ENCODE measurements at places on chromosomes 2 and 18.
A peak's percentile ranks its signal among the peaks of the same experiment; 100 is the strongest.

DNA sequence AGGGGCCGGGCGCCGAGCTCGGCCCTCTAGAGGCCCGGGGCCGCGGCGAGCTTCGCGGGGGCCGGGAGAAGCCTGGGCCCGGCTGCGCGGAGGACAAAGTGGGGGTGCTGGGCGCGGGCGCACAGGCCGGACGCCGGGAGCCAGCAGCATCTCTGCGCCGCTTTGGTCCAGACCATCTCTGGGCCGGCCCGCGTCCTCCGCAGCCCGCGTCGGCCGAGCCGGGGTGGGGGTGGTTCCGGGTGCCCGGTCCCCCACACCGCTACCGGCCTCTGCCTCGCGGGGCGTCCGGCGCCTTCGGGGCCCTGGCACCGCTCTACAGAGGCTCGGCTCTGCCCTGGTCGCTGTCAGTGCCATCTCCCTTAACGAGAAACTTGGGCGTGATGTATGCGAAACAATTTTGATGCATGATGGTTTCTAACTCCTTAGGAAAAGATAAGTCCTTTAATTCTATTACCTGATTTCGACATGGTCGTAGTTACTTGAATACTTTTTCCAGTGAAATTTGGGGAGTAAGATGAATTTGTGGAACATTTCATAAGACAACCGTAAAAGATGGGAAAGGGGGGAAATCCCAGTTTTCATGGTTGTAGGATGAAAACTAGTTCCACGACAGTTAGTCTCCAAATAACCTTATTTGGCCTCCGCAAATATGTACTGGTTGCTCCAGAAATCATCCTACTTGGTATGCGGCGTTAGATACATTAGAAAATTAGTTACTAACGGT, 562 bp downstream of the TWSG1 start:
- DNase-seq = no peak

DNA sequence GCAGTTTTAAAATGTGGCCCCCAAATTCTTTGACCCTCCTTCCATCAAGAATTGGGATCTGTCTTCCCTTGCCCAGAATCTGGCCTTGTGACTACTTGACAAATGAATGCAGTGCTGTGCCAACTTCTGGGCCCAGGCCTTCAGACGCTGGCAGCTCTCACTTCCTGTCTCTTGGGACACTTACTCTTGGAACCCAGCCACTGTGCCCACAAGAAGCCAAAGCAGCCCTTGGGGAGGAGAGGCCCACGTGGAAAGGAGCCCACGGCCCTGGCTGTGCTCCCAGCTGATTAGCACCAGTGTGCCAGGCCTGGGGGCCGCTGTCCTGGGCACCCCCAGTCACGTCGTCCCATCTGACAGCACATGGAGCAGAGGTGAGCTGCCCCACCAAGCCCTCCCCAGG, 56.6 kb downstream of the RPL37A start:
- peak; percentile 32 for DNase-seq

DNA sequence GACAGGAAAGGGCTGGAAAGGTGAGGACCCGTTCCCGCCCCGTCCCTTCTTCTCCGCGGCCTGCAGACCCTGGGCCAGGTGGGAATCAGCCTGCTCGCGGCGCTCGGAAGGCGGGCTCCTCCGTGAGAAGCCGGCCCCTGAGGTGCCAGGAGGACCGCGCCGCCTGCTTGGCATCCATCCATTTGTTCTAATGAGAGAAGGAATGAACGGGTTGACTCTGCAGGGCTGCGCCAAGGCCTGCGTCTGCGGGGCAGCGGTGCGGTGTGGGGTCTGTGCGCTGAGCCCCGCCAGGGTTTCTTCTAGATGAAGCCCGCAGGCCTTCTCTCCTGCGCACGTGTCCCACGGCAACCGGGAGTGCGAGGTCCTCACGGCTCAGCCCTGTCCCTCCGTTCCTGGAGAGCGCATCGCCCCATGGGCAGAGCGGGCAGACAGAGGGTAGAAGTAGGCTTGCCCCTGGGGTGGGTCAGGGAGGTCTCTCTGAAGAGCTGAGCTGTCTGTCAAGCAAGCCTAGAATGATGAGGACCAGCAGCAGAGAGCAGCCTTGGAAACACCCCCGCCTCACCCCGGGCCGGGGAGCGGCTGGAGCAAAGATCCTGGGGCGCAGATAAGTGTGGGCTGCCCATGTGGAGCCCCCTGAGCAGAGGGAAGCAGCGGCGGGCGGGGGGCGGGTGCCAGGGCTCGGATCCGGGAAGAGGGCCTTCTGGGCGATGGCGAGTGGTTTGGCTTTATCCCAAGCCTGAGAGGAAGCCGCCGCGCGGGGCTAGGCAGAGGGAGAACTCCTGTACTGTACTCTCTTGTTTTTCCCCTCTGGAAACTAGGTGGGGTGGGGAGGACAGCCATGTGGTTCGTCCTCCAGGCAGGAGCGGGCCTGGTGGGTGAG, 27.9 kb upstream of the HS6ST1 start:
- DNase-seq = no peak

GRCh38 chr18:11323359-11323819, 174.0 kb upstream of the PIEZO2 start:
- DNase-seq = peak; percentile 14

DNA sequence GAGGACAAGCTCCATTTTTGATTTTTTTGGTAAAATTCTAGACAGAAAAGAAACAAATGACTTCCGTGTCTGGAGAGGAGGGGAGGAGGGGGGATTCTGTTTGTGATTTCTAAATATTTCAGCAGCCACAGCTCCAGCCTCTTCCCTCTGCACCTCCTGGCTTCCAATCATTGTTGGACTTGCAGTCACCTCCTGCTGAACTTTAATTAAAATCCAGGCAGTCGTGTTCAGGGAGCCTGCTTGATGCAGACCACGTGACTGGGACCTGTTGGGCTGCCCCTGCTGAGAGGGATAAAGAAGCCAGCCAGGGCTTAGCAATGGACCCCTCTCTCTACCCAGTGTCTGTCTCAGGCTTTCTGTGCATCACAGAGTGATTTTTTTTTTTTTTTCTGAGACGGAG, 115.1 kb downstream of the SH3BP4 start:
- no peak for DNase-seq

- no peak for DNase-seq
Observed at GRCh38 chr2:150144546-150145298, 342.7 kb downstream of the RND3 start.

- DNase-seq = no peak
Observed at GRCh38 chr18:10557085-10557677, 31.4 kb downstream of the NAPG start.

DNA sequence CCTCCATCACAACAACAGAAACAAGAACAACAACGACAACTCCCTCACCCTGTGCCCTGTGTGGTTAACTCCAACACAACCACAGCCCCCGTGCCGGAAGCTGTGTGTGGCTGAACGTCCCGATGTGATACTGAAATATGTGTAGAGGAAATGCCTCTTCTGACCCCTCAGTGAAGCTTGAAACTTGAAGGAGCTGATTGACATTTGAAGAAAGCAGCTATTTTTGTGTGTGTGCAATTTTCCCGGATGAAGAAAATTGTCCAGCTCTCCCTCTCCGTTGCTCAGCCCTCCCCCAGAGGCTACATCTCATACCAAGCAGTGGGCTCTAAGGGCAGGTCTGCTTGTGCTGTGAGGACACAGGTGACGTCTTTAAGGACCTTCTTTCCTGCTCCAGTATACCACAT, 173.8 kb downstream of the ICOS start:
- no peak for DNase-seq

DNA sequence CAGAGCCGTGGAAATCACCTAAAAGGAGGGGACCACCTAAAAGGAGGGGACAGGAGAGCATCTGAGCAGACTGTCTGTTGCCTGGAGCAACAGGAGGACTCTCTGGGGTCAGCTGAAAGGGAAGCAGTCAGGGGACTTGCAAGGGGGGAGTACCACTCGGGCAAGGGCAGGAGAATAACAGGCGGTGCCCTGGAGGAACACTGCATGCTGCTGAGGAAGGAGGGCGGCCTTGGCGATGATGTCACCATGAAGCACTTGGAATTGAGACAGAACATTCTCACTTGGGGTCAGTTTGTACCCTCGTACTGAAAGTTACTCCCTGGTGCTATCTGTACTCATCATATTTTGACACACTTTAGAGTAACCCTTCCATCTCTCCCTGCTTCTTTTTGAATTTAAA, 18.4 kb downstream of the SIX3 start:
- DNase-seq = no peak

GRCh38 chr18:59383851-59384250, 24.8 kb upstream of the LMAN1 start:
- DNase-seq = no peak

DNA sequence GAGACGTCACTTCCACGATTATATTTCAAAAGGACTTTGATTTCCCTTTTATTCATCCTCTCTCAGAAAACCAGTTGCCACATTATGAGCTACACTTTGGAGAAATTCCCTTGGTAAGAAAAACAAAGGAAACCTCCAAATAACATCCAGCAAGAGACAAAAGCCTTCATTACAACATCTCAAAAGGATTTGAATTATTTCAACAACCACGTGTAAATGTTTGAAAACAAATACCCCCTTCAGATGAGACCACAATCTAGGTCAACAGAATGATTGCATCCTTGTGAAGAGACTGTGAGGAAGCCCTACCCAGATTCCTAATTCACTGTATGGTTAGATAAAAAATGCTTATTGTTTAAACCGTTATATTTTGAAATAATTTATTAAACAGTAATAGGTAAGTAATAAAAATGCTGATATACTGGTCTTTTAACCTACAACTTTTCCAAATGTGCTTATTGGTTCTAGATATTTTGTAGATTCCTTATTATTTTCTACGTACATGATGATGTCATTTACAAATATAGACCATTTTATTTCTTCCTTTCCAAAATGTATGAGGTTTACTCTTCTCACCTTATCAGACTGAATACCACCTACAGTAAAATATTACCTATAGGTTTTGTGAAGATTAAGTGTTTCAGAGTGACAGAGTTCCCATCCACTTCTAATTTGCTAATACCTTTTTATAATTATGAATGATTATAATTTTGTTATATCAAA, 922.7 kb upstream of the CHAC2 start:
- no peak for DNase-seq

DNA sequence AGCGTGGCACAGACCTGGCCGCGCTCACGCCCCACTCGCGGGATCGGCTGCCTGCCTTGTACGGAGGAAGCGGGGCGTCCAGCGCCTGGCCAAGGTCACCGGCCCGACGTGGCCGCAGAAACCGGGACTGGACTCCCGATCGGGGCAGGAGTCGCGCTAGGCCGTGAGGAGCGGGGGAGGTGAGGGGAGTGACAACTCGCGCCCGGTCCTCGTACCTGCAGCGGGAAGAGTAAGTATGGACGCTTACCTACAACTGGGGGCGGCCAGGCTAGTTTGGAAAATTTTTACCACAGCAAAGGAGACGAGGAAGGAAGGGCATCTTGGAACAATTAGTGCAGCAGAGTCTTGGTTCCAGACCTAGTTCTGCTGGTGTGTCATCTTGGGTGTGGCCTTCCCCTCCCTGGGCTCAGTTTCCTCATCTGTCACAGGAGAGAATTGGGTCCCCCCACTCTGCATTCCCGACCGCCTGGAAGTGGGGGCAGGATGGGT, 693 bp downstream of the UBE2F start:
- DNase-seq = no peak

- DNase-seq = no peak
Observed at GRCh38 chr2:175445281-175445680, 263.8 kb upstream of the ATP5MC3 start.

DNA sequence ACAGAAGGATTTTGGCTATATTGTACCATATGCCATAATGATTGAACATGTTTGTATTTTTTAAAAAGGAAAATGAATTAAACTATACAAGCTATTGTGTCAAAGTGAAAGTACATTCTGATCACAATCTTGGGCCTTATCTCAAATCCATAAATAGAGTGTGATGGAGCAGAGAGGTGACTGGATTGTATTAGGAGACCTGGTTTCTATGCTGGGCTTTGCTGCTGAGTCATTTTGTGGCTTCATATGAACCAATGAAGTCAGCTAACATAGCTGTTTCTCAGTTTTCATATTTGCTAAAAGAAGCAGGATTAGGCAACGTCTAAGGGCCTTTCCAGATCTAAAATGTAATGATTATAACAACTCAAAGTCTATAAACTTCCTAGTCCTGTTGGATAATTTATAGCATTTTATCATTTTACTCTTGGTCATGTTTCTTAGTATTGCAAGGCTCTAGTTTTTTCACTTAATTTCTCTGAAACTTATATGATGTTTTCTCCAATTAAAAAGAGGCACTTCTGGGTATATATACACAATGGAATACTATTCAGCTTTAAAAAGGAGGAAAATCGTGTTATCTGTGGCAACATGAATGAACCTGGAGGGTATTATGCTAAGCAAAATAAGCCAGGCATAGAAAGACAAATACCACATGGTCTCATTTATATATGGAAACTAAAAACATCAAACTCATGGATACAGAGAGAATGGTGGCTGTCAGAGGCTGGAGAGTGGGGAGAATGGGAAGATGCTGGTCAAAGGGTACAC, 112.3 kb downstream of the MEP1B start:
- no peak for DNase-seq

DNA sequence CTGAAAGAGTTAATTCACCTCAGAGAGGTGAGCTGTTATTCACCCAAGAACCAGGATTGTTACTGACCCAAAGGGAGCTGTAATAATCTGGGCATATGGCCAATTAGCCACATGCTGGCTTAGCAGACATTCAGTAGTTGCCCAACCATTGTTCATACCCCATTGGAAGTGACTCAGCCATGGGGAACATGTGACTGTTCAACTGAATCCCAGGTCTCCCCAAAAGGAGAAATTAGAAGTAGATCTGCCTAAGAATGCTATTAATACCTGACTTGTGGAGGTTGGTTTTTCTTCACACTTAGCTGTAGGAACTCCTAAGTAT, 272.6 kb upstream of the UBE2E3 start:
- no peak for DNase-seq

GRCh38 chr18:76503649-76504386, 8.8 kb upstream of the ZNF516 start:
- DNase-seq = no peak

DNA sequence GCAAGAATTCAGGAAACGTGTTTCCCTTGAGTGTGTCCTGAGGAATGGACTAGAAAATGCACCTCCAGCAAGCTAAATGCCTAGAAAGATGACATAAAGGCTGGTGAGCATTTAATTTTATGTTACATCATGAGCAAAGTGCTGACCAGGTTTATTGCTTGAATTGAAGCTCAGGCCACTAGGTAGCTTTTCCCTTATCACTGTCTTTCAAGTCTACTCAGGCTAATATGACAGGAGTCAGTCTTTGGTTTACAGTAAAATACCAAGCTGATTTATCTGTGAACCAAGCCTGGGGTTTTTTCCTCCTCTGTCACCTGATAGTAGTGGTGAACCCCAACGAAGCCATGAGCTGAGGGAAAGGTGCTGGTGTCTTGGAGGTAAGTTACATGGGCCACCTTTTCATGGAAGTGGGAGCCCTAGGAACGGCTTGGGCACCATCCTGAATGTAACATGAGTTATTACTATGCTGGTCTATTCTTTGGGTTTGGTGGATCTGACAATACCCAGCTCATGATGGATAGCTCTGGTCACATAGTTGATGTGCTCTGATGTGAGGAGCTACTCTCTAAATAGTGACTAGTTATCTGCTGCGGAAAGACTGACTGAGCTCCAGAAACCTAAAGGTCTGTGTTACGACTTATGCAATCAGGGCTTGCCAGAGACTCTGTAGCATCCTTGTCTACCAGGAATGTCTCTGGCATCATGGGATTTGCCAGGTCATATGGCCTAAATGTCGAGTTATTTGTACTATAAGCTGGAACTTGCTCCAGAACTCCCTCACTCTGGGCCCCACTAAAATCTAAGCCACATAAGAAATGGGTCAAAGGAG, 39.8 kb downstream of the NUP35 start:
- no peak for DNase-seq
